ENCODE measurements at places on chromosomes 12 and 14. TPM values are rescaled to one million over a fixed set of nuclear protein-coding genes. Genes with fewer than 3 reads are reported as not detected.

CMKLR1 gene
- 0.04 TPM for total RNA-seq

LALBA gene
- not detected for total RNA-seq

SLC6A15 gene
- total RNA-seq: 24.4 TPM

SMCO3 gene
- total RNA-seq: not detected

HIF1A gene
- 150 TPM for total RNA-seq

MYF5 gene
- total RNA-seq: not detected

RERG gene
- not detected for total RNA-seq

CCND2 gene
- total RNA-seq: 987 TPM

TAS2R7 gene
- not detected for total RNA-seq

ARF6 gene
- total RNA-seq: 32.2 TPM

ACRBP gene
- total RNA-seq: 0.28 TPM

NPAS3 gene
- total RNA-seq: 1.3 TPM

RNF212B gene
- not detected for total RNA-seq

IFI27 gene
- 0.55 TPM for total RNA-seq

SERPINA5 gene
- total RNA-seq: 0.14 TPM

SDS gene
- total RNA-seq: not detected

IL26 gene
- not detected for total RNA-seq

ARPC3 gene
- total RNA-seq: 112 TPM

LRRC10 gene
- total RNA-seq: not detected

Data from SJCRH30 (cell line).